ENCODE measurements at places on chromosomes 7 and 10.

DNA sequence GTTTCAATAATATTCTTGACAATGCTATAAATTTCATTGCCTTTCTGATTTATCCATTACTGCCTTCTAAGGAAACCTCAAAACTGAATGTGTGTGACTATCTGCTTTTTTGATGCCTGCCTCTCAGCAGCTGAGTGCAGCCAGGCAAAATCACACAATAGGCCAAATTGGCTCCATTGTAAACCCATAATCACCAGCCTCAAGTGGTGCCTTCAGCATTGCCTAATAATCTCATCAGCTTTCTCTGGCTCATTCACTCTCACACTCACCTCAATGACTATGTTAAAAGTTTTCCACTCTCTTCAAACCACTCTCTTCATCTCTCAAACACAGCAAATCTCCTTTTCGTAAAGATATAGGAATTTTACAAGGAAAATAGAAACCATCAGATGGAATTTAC, 182.5 kb upstream of the COL1A2 start:
- DNase-seq: no peak

- DNase-seq: no peak
Measured at GRCh38 chr10:126223512-126224067, 164.7 kb downstream of the ADAM12 start.

- no peak for DNase-seq
Measured at GRCh38 chr7:130982160-130982638, 248.2 kb upstream of the KLF14 start.

- no peak for DNase-seq
Measured at GRCh38 chr10:126921162-126921561, 15.9 kb downstream of the DOCK1 start.

DNA sequence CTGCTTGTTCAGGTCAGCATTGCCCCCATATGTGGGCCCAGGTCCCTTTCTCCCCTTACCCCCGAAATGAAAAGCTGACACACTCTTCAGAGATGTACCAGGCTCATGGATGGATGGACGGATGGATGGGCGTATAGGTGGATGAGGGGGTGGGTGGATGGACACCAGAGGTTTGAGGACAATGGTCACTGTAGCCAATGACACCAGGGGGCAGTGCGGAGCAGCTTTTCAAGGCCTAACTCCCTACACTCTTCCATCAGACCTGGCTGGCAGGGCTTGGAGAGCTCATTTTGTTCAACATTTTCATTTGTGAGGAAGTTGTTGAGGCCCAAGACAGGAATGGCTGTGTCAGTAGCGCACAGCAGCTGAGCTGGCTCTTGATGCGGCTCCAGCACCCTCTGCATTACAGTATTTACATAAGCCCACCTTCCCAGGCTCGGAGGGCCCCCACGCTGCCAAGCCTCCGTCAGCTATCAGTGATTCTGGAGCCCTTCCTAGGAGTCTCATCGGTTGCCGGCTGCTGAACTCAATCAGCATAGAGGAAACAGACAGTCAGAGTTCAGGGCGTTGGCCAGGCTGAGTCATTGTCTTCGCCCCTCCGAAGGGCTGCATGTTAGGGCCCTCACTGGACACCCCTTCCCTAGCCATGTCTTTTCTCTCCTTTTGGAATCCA, 11.6 kb upstream of the FFAR4 start:
- DNase-seq: peak; percentile 14

DNA sequence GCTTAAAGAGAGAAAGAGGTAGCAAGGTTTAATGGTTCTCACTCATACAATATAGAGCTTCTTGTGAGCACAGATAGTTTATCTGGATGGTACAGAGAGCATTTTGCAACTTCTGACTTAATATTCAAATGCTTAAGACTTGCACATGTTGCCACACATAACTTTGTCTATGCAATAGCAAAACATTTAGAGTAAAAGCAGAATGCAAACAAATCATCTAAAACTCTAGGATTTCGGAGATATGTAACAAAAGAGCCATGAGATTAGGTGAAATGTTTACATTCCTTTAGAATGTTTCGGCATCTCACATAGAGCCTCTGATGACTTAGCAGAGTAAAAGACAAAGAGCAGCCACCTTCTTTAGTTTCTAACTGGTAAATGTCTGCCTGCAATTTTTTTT, 717.1 kb upstream of the LRRN3 start:
- DNase-seq: no peak

DNA sequence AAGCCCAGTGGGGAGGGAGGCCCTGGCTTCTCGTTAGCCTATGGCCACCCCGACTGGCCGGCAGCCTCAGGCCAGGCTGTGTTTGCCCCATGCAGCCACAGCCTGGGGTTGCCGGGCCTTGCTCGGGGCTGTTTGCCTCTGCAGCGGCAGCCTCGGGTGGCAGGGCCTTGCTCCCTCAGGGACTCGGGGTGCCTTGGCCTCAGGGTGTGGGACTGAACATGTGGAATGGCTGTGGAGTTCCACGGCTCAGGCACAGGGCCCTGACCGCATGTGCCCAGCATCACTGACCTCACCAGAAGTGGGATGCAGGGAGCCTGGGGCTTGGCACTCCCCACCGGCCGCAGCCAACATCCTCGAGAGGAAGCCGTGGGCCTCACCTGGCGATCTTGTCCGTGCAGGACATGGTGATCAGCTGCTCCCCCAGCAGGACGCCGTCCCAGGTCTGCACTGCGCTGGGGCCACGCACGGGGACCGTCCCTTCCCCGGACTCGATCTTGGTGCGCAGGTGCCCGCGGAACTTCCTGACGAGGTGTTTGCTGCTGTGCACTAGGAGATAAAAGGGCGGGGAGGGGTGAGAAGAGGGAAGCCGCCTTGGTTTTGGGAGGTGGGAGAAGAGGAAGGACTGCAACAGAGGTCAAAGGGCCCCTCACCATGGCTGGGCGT, 160.5 kb downstream of the WDR37 start:
- DNase-seq: no peak

GRCh38 chr7:13181216-13181615, 493.8 kb downstream of the ARL4A start:
- no peak for DNase-seq

GRCh38 chr10:32949221-32949678, 8.8 kb downstream of the ITGB1 start:
- no peak for DNase-seq

DNA sequence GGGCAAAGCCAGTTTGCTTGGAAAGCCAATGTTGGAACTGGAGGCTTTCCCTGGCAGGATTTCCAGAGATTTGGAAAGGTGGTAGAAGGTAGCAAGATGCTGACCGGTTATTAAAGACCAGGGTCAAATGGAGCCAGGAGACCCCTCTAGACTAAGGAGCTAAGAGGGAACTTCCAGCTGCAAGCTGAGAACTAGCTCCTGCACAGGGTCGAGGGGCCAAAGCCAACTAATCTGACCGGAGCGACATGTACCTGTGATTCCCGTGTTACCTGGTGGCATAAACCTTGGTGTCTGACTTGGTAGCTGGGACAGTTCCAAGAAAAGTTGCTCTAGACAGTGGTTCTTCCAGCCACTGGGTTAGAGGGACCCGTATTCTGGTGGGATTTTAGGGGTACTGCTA, 41.8 kb downstream of the SPDYE5 start:
- DNase-seq: no peak

GRCh38 chr10:93440591-93441091, 41.5 kb downstream of the MYOF start:
- no peak for DNase-seq

DNA sequence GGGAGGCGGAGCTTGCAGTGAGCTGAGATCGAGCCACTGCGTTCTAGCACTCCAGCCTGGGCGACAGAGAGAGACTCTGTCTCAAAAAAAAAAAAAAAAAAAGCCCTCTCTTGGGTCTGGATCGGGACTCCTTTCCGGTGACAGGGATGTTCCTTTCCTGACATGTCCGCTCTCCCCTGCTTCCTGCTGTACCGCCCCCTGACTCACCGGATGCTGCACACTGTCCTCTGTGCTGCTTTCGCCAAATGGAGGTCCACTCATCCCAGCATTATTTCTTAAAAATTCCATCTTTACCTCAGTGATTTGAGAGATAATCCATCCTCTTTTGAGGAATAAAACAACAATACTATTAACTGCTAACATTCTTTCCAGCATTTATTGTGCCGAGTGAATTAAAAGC, 113.8 kb upstream of the EEPD1 start:
- DNase-seq: no peak

- DNase-seq: no peak
Measured at GRCh38 chr7:5291301-5291700, 8.6 kb downstream of the SLC29A4 start.

GRCh38 chr7:127764681-127765080, 112.7 kb downstream of the SND1 start:
- DNase-seq: no peak

DNA sequence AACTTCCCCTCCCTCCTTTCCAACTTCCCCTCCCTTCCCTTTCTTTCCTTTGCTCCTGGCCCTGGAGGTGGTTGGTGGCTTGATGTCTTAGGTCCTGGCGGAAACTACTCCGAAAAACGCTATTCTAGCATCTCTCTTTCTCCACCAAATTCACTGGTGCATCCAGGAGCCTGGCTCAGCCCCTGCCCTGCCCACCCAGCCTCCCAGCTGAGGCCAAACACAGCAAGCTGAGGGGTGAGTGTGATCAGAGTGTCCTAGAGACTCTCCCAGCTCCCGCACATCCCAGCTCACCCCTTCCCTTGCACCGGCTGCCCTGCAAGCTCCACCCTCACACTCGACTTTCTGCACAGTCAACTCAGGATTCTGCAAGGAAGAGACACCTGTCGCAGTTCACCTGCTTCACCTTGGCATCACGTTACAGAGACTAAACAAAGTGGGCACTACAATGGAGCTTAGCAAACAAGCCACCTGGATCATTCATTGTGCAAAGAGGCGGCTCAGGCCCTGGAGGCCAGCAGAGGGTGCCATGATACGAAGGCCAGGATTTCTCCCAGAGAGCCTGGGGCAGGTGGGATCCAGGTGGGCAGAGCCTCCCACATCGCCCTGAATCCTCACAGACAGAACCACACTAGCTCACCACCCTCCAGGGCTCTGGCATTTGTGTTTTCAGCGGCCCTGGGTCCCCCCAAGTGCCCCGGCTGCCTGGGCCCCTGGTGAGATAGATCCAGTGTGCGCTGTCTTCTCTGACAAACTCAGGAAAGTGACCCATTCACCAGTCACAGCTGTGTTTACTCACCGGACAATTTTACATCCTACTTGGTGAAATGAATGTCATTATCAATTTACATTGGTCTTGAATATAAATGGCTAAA, 169.6 kb downstream of the TCERG1L start:
- DNase-seq: no peak

- DNase-seq: peak; percentile 8
Measured at GRCh38 chr10:77909749-77910375, 16.7 kb downstream of the DLG5 start.

DNA sequence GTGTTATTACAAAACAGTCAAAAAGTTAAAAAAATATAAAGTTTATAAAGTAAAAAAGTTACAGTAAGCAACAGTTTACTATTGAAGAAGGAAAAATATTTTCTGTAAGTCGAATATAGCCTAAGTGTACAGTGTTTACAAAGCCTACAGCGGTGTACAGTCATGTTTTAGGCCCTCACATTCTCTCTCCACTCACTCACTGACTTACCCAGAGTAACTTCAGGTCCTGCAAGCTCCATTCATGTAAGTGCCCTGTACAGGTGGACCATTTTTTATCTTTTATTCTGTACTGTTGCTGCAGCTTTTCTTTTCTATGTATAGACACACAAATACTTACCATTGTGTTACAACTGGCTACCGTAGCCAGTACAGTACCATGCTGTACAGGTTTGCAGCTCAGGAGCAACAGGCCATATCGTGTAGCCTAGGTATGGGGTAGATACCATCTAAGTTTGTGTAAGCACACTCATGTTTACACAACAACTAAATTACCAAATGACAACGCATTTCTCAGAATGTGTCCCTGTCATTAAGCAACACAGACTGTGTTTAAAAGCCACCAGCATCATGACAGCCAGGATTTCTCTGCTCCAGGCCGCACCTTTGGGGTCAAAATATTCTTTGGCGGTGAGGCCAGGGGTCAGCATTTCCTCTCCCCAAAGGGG, 67.2 kb downstream of the DLG5 start:
- no peak for DNase-seq

GRCh38 chr10:103991393-103992128, 24.6 kb downstream of the SLK start:
- DNase-seq: no peak

GRCh38 chr10:125006921-125007426, 65.1 kb downstream of the ZRANB1 start:
- peak; percentile 80 for DNase-seq

DNA sequence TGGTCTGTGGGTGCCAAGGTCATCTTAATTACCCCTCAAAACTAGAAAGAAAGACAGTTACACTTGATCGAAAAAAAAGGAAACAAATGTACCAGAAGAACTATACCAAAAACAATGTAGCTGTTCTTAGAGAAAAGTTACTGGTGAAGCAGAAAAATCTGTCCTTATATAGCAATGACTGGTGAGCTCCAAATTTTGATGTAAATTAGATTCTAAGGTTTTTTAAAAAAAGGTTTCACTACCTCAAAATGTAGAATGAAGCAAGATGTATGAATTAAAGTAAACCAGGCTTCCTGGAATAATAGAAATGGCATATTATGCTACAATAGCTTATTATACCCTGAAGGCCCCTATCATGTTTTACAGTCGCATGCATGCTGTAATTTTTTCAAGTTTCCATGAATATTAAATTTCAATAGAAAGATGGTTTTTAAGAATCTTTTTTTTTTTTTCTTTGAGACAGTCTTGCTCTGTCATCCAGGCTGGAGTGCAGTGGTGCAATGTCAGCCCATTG, 28.4 kb upstream of the FKBP9 start:
- no peak for DNase-seq

DNA sequence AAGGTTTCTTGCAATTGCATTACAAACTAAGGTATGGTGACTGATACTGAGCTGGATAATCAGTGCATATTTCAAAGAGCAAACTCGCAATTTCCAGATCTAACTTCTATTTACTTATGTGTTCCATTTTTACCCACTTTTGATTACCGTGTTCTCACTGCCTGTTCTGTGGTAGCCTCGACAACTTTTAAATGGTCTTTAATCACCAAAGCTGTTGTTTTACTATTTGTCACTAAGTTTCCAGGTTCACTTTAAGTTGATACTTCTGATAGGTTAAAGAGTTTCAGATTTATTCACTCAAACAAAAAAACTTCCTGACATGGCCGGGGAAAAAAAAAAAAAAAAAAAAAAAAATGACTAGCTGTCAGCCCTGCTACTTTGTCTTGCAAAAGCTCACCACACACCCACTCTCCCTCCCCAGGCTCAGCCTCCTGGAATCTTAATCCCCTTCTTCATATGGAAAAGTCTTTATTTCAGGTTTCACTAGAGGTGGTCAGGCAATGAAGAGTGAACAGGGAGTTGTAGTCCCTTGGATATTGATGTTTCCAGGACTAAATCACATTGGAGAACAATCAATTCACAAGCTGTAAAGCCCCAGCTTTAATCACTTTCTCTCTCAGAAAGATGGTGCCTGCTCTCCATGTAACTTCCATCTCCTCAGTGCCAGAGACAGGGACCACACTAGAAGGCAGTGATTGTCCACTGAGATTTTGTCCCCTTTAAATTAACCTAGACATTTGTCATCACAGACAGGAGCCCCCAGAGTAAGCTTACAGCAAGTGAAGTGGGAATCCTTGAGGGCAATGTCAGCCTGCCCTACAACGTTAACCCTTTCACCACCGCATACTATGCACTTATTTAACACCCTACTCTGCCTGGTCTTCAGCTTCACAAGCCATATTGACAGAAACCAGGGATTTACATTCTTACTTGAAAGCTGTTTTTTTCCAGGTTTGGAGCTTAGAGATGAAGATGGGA, 749.1 kb upstream of the SORCS1 start:
- no peak for DNase-seq

GRCh38 chr7:117955046-117955445, 81.8 kb upstream of the CTTNBP2 start:
- DNase-seq: no peak

- DNase-seq: no peak
Measured at GRCh38 chr10:88095778-88096431, 232.5 kb downstream of the PTEN start.
